GM04503 (cell line): ENCODE measurements at places on chromosomes 1 and 21.

DNA sequence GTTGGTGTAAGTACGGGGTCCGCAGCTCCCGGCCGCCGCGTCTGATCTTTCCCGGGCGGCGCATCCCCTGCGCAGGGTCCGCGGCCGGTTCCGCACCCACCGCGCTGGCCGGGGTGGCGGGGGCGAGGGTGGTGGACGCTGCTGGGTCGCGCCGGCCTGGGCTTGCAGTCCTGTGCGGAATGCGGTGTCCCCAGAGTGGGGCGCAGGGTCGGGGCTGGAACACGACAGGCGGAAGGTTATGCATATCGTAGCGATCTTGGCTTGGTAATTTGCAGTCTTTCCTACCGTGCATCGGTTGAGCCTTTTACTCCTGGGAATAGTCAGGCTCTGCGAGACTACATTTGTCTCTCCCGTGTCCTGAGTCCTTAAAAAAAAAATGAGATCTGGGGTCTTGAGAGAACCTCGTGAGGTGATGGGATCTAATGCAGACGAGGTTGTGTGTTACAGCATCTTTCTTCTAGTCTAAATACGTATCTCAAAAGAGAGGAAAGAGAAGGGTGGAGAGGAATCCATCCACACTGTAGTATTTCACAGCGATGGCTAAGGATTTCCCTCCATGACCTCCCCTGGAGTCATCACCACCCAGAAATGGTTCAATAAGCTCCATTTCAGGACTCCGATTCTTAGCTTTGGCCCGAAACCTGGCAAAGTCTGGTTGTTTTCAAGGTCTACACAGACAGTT lies 572 bp downstream of the ATP1B1 start:
- DNase-seq, result no peak

DNA sequence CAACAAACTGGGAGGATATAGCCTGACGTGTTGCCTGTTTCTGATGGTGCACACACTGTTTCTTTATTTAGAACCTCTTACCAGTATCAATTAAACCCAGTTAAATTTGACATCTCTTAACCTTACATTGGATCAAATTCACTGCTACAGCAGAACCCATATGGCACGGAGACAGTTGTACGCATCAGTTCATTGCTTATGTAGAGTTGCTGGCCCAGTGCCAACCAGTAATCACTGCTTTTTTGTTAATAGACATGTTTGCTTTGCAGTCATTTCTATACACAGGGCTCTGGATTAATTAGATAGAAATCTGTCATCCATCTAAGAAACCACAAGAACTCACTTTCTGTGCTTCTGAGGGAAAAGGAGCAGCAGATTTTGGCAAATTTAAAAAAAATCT lies 154.0 kb downstream of the RWDD3 start:
- DNase-seq, result no peak

GRCh38 chr1:163538667-163539066 lies 216.9 kb downstream of the NUF2 start:
- no peak for DNase-seq

GRCh38 chr1:82227306-82228095 lies 426.8 kb downstream of the ADGRL2 start:
- DNase-seq, result no peak

GRCh38 chr1:170471398-170472053 lies 60.4 kb upstream of the GORAB start:
- peak; percentile 80 for DNase-seq

GRCh38 chr21:41091616-41092015 lies 76.3 kb upstream of the BACE2 start:
- no peak for DNase-seq

GRCh38 chr1:82697965-82698364 lies 897.2 kb downstream of the ADGRL2 start:
- no peak for DNase-seq

DNA sequence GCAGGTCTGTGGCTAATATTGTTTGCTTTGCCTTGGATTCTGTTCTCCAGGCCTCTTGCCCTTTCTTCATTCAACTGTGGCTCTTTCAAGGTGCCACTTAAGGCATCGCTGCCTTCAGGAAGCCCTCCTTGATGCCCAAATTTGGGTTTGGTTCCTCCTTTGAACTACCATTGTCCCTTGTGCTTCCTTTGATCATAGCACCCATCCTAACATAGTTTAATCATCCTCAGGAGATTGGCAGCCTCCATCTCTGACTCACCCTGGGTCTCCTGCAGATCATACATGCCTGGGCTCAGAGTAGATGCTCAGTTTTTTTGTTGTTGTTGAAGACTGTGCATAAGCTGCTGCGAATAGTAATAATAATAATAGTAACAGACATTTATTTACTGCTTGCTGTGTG lies 54.4 kb upstream of the ACOT11 start:
- DNase-seq, result no peak

GRCh38 chr21:36004441-36004840 lies 55.9 kb downstream of the SETD4 start:
- no peak for DNase-seq
